ENCODE measurements at places on chromosomes 1 and 21. TPM values are rescaled to one million over a fixed set of nuclear protein-coding genes. Genes with fewer than 3 reads are reported as not detected.

LEPROT gene
- 32.6 TPM for total RNA-seq

- no peak for DNase-seq
These were observed 7.4 kb downstream of the COP1 start for GRCh38 chr1:176199707-176200106.

GRCh38 chr1:208161656-208162375, 82.4 kb downstream of the PLXNA2 start:
- DNase-seq: peak; percentile 53

DNA sequence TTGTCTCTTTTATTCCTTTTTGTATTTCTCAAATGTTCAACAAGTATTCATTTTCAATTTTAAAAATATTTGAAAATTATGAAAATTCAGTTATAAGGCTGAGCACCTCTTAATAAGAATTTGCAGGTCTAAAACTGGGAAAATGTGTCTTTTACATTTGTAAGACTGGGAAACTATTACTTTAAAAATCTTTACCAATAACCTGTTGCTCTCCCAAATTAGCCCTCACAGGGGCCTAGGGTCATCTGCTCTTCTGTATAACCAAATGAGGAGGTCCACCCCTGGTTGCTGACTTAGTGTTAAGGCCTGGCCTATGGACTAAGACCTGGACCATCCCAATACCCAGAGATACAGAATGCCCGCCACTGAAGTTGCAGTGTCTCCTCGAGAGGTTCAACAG, 280.5 kb downstream of the PLPP3 start:
- no peak for DNase-seq

GRCh38 chr21:42404539-42404938, 837 bp downstream of the UBASH3A start:
- DNase-seq: no peak

- peak; percentile 77 for DNase-seq
These were observed at the start of gene GSTM2 for GRCh38 chr1:109667452-109668122. Gene GSTM2 (plus strand): TSS chr1:109668057. CDS start chr1:109668116, 59 bp downstream.

- no peak for DNase-seq
These were observed 30.5 kb downstream of the MAN1C1 start for GRCh38 chr1:25647106-25647505.

Data from fibroblast of the aortic adventitia (primary cell).